ENCODE measurements at places on chromosomes 2 and 18. TPM values are rescaled to one million over a fixed set of nuclear protein-coding genes. Genes with fewer than 3 reads are reported as not detected.

REG1A gene
- total RNA-seq, result not detected

LDLRAD4 gene
- 74.8 TPM for total RNA-seq

IMPA2 gene
- total RNA-seq, result 14.9 TPM

NTSR2 gene
- total RNA-seq, result not detected

DSC2 gene
- total RNA-seq, result 4.2 TPM

PLEK gene
- total RNA-seq, result 22.7 TPM

MROH2A gene
- not detected for total RNA-seq
